ENCODE measurements at places on chromosomes 6 and 20.

GRCh38 chr6:136547336-136547735 lies 2.9 kb downstream of the MAP7 start:
- peak; percentile 72 for DNase-seq

DNA sequence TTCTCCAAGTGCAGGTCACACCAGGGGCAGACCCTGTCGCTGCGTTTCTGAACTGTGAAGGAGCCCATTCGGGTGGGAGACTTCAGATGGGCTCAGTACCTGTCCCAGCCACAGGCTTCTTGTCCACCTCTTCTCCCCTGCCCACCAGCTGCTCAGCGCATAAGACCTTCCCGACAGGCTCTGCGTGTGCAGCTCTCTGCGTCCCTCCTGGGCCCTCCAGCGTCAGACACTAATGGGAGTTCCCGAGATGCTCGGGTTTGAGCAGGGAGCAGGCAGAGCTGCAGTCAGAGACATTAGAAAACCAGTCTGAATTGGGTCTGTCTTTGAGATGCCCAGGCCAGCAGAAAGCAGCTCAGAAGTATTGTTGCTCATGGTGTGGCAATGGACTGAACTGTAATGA lies 50.4 kb downstream of the TCP11 start:
- no peak for DNase-seq

GRCh38 chr20:5127204-5127858 lies 523 bp downstream of the CDS2 start:
- DNase-seq, result peak; percentile 58

- no peak for DNase-seq
These were observed 23.8 kb downstream of the TFAP2B start for GRCh38 chr6:50842446-50842845.

GRCh38 chr20:51121272-51121671 lies 98.4 kb upstream of the KCNG1 start:
- no peak for DNase-seq

- no peak for DNase-seq
These were observed 387.8 kb downstream of the TAF4 start for GRCh38 chr20:61677928-61678327.

All from hematopoietic multipotent progenitor cell treated with erythropoietin and hydrocortisone succinate and interleukin-3 and kit ligand, for 8 days (in vitro differentiated cells).